ENCODE measurements at places on chromosomes 3 and 15.

DNA sequence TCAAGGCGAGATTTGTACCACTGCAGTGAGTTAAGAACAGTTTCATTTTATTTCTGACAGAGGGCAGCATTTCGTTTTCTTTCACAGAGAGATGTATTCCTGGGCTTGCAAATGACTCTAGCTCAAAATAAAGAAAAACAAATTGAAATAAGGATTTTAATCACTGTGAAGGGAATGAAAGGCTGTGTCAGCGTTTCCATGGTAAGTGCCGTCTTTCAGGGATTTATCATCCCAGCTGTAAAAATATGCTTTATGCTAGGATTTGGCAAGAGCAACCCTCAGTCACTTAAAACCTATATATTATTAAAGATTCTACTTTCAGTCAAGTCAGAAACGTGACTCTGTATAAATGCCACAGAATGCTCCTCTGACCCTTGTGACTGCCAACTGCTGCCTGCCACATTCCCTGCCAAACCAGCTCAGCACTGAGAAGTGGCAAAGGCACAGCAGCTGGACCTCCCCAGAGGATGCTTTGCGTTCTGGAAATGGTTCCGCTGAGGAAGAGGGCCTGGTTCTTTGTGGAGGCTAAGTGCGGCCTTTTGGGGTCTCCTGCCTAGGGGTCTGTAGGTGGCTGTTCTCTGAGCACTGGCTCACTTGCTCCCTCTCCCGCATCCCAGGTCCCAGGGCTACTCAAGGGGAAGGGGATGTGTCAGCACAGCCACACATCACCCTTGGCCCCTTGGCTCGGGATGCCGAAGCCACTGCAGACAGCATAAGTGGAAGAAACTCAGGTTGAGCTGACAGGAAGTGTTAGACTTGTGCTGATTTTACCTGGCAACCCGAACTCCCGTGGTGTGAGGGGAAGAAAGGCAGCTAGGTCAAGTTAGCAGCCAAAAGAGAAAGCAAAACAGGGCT, 56.6 kb upstream of the POMGNT2 start:
- no peak for DNase-seq

GRCh38 chr15:77015646-77016320, 20.9 kb downstream of the PSTPIP1 start:
- DNase-seq = no peak

DNA sequence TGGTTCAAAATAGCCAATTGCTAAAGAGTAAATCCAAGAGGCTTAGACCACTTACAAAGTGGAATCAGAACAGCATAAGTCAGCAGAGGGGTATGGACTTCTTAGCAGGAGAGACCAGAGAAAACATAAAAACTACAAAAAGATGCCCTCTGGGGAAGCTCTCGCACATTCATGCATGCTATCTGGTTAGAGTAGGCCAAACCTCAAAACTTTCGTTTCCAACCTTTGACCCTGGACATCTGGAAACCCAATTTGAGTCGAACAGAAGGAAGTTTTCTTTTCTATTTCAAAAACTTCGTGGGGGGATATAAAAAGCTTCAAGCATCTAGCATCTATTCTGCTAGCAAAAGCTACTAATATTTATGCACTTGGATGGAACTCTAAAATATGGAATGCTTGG, 523.9 kb upstream of the AGTR1 start:
- DNase-seq = peak; percentile 13

GRCh38 chr15:64619880-64620839, 155.2 kb downstream of the RBPMS2 start:
- DNase-seq = no peak

DNA sequence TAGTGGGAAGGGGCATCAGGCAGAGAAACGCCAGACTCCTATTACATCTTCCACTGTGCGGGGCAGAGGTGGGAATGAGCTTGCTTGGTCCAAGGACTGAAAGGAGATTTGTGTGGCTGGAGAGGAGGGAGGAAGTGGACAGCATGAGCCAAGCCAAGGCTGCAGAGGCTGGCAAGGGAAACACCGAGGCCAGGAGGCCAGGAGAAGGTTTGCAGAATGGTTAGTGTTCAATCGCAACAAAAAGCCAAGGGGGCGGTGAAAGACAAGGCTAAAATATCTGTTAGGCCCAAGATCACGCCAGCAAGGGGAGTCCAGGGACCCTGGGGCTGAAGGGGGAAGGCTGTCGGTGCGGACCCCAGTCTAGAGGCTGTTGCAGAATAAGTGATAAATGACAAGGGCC, 75.8 kb downstream of the CPN2 start:
- DNase-seq = no peak

DNA sequence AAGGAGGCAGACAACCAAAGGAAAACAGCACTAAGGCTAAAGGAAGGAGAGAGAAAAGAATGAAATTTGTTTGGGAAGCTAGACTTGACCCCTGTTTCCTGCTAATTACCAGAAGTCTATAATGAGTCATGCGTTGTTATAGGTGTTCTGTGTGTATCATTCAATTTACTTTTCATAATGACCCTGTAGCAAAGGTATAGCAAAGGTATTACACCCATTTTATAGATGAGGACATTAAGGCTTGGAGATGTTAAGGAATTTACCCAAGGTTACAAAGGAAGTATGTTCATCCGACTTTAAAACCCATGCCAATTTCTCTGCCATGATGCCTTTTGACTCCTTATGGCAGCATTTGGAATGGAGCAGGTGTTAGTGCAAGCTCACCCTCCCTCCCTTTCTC, 54.9 kb downstream of the RAP2B start:
- DNase-seq = no peak

- no peak for DNase-seq
Observed at GRCh38 chr3:161894657-161895056, 398.0 kb downstream of the OTOL1 start.

DNA sequence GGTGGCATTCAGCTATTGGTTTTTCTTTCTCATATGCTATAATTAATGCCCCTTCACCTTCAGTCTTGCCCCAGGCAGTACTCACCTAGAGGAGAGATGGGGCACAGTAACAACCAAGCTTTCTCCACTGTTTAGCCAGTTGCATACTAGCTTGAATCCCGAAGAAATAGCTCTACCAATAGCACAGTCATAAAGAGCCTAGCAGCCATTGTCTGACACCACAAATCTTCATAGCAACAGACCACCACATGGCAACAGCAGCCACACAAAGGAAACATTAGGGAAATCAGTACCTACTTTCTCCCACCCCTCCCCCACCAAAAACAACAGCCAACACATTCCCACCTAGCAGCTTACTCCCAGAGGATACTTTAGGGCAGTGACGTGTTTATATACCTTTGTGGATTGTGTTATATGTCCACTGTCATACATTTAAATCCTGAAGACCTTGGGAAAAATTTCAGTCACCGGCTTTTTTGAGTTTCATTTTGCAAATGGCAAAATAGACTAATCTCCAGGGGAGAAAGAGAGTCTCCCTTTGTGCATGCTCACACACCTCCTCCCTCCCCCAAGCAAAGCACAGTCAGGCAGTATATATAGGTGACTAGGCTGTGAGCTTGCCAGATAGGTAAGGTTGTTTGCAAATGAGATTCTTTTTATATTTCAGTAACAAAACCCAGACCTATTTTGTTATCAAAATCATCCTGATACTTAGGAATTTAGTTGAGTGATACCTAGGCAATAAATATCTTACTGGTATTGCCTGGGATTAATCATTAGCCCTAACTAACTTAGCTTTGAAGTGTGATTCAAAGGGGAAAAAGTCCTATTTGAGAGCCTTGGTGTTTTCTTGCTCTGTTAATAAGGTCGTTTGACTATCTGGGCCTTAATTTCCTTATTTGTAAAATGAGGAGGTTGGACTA, 140.6 kb downstream of the RBPMS2 start:
- DNase-seq = peak; percentile 91

- DNase-seq = no peak
Observed at GRCh38 chr3:126985132-126985985, 2.4 kb downstream of the PLXNA1 start.

DNA sequence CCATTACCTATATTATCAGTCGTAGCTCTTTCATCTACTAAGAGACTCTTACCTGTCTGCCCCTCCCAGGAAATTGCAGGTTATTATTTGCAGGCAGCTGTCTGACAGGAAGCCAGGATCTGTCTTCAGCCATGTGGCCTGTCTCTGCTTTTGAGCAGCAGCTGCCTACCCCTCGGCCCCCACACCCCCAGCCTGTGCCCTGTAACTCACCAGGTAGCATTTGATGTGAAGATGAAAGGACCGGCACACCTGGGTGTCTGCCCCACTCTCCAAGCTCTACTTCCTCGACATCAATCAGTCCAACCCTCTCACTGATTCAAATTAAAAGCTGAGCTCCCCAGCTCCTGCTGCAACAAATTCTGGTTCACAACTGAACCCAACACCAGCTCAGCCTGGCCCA, 197.2 kb upstream of the CTNNB1 start:
- DNase-seq = no peak

DNA sequence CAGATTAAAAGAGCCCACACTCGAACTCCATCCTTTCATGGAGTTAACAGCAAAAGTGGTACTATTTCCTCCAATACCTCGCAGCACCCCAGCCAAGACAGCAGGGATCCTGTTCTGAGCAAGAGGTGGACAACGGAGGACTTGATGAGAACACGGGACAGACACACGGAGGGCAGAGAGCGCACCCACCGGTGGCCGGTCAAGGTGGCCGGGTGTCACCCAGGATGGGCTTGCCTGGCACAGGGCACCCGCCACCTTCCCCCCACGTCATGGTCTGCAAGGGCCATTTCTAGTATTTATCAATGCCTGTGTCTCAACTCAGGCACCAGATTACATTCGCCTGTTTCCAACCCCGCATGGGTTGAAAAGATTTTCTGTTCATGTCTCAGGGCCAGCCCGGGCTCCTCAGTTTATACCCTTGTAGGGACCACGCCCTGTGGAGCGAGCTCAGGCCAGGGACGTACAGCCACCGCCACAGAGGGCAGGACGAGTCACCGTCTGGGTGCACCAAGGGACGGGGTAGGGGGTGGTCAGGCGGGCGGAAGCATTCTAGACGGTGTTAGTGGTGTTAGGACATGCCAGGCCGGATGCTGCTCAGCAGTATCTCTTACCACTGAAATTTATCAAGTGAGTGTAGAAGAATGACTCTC, 64.2 kb downstream of the CYFIP1 start:
- no peak for DNase-seq

GRCh38 chr3:126923423-126923822, 59.5 kb upstream of the PLXNA1 start:
- DNase-seq = no peak

Data from GM12878 (cell line).